NCI-H446 treated with DMSO at 0.1 percent for 48 hours (cell line): ENCODE measurements at places on chromosomes 16 and 17.

- no peak for DNase-seq
These were observed 55.6 kb downstream of the CYTH1 start for GRCh38 chr17:78726513-78726912.

DNA sequence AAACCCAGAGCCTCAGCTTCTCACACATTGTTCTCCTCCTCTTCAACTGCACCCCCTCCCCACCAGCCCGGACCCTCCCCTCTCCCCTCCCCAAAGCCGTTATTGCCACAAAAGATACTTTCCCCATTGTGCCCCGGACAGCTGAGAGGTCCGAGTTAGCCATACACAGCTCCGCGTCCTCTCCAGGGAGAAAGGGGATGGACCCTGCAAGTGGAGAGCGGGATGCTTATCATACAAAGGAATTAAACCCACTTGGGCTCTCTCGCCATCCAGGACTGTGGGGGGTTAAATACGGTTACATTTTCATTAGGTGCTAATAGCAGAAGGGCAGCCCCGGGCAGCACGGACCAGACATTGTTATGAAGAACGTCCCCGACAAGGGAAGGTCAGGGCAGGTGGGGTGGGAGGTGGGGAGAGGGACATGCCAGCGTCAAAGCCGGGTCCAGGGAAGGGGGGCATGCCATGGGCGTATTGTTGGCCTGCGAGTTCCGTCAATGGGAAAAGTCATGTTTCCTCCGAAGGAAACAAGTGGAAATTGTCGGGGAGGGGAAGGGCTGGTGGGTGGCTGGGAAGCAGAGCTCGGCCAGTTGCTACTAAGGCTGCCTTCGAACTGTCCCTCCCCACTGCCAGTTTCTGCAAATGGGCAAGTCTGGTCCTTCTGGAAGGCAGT, 99.1 kb downstream of the SOX9 start:
- DNase-seq = no peak

DNA sequence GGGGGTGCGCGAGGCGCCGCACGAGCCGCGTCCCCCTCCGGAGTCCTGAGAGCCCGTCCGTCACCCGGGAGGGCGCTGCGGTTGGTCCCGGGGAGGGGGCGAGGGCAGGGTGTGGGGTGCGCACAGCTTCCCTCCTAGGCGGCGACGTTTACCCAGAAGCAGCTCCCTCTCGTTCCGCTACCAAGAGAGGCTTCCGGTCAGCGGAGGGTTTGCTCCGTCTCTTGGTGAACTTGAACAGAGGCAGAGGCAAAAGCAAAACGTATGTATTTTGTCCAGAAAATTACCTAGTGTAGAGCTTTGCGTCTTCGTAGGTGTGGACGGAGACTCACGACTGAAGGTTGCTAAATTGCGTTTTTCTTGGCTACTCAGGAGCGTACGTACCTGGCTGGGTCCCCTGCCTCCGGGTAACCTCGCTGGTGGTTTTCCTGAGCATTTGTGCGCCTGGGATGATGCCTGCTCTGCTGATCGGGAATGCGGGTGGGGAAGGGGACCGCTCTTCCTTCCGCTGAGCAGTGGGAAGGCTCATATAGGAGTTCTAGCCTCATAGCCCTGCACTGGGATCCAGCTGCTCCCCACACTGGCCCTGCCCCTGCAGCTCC, 833 bp downstream of the WSCD1 start:
- no peak for DNase-seq

- DNase-seq = no peak
These were observed 155.4 kb downstream of the FOXL1 start for GRCh38 chr16:86733546-86734254.

DNA sequence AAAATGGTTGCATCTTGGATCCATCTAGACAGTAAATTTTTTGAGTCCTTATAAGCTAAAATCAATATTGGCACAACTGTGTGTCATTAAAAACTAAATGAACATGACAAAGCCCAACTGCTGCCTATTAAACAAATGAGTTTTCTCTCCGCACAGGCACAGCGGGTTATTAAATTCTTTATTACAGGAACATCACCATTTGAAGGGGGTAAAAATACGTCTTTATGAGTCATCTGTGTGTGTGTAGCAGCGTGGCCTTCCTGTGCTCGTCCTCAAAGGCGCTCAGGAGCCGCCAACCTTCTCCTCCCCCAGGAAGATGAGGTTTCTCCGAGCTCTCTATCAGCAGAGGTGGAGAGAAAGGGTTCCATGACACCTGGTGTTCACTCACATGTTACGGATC, 62.6 kb upstream of the SDK2 start:
- no peak for DNase-seq

DNA sequence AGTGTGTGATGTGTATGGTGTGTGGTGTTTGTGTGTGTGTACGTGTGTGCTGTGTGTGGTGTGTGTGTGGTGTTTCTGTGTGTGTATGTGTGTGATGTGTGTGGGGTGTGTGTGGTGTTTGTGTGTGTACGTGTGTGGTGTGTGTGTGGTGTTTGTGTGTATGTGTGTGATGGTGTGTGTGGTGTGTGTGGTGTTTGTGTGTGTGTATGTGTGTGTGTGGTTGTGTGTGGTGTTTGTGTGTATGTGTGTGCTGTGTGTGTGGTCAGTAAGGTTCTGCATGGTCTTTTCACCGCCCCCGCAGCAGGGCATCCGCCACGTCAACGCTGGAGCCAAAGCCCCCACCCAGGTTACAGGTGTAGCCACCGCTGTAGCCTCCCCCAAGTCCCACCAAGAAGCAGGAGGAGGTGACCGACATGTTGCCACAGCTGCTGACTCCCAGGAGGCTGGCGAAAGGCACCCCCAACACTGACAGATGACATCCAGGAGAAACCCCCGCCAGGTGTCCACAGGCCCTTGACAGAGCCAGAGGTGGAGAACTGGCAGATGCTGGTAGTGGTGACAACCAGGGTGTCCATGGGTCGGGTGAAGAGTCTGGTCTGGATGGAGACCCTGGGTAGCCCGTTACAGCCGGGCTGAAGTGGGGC, 9.3 kb upstream of the KRT17 start:
- DNase-seq = no peak

- DNase-seq = no peak
These were observed 20.1 kb downstream of the RAB40B start for GRCh38 chr17:82678265-82678891.

- peak; percentile 91 for DNase-seq
These were observed 152.1 kb upstream of the CHMP6 start for GRCh38 chr17:80839511-80839941.

DNA sequence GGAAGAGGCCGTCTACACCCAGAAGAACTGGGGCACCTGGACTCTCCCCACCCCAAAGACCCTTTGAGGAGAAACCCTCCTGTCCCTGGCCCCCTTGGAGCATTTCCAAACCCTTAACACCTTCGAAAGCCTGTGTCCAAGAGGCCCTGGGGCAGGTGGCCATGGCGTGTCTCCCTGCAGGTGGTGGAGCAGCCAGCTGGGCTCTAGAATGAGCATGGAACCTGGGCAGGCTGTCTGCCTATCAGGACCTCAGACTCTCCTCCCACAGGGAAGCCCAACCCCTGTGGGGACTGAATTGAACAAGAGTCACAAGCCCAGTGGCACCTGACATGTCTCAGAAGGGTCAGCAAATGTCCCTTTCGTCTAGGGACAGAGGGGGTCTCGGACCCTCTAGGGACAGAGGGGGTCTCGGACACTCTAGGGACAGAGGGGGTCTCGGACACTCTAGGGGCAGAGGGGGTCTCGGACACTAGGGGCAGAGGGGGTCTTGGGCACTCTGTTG, 8.4 kb downstream of the CBX4 start:
- no peak for DNase-seq
